Muscle of back (tissue), 13 donors: ENCODE measurements at places on chromosomes 12 and 14.
A peak's percentile ranks its signal among the peaks of the same experiment; 100 is the strongest.

- DNase-seq = no peak
Observed at GRCh38 chr14:29458547-29458946, 469.1 kb downstream of the PRKD1 start.

- no peak for DNase-seq
Observed at GRCh38 chr14:87186737-87187136, 806.2 kb downstream of the GALC start.

DNA sequence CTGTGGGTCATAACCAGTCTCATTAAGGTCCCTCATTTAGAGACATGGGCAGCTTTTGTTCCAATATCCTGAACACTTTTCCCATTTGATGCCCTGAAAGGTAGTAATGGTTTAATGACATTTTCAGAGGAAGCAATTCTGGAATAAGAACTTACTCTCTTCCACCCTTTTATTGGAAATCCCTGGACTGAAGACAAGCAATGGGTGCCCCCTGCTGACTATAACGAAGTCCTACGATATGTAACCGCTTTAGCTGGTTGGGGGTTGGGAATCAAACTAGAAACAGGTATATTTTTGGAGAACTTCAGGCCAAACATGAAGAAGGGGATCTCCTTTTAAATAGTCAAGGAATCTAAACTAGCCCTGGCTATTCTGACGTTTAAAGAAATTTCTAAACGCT, 20.5 kb downstream of the SARNP start:
- peak; percentile 30 for DNase-seq

DNA sequence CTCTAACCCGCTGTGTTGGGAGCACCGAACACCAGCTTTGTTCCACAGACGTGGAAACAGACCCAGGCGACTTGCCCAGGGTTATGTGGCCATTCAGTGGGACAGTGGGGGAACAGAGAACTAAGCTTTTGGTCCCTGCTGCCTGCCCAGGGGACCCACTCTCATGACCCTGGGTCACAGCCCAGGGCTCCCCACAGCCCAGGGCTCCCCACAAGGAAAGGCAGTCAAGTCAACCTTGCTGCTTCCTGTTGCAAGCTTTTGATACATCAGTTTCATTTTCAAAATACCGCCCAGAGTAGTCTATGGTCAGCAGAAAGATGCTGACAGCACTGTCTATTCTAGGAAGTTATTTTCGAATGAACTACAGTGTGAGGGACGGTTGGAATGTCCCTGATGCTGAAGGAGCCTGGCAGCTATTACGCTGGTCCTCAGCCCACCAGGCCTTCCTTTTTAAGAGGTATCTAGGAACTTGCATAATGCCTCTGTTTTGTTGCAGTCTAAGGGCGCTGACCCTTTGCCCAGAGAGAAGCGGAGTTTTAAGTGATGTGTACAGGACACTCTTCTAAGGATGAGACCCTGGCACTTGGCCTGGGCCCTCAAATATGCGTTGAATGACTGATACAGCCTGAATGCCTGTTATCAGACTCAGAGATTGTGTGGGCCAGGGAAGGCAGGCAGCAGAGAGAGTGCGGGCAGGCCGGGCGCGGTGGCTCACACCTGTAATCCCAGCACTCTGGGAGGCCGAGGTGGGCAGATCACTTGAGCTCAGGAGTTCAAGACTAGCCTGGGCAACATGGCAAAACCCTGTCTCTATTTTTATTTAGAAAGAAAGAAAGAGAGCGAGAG, 12.6 kb upstream of the TTC7B start:
- DNase-seq = no peak

- peak; percentile 53 for DNase-seq
Observed at GRCh38 chr14:87630846-87631245, 362.1 kb downstream of the GALC start.

DNA sequence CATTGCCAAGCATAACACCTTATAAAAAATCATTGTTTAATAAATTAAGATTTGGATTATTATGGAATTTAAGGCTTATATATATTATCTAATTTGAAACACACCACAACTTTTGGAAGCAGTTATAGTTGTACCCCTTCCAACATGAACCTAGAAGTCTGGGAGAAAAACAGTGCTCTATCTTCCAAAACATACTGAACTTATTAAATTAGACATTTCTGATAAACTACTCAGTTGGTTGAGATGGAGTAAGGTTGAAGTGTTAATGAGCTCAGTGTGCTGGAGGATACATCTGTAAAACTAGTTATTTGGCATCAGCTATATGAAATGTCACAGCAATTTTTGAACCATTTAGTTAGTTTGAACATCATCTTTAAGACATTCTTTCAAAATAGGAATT, 227.4 kb downstream of the ALX1 start:
- peak; percentile 25 for DNase-seq

DNA sequence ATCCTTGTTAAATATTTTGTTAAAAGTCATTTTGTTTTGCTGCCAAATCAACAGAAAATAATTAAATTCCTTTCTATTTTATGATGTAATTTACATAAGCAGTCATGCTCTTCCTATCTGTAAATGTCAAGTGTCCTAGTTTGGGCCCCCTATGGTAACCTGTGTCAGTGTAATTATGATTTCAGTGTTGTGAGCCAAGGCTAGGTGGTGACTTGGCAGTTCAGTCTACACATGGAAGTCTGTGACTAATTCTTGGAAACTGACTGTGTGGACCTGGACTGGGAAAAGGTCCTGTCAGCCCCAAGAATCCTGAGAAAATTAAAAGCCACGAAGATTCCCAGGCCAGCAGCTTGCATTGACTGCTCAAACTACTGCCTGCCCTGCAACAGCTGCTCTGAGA, 371.0 kb downstream of the FUT8 start:
- DNase-seq = no peak

GRCh38 chr12:19462406-19462805, 23.1 kb downstream of the AEBP2 start:
- peak; percentile 42 for DNase-seq

- no peak for DNase-seq
Observed at GRCh38 chr14:26621364-26621763, 23.5 kb upstream of the NOVA1 start.

DNA sequence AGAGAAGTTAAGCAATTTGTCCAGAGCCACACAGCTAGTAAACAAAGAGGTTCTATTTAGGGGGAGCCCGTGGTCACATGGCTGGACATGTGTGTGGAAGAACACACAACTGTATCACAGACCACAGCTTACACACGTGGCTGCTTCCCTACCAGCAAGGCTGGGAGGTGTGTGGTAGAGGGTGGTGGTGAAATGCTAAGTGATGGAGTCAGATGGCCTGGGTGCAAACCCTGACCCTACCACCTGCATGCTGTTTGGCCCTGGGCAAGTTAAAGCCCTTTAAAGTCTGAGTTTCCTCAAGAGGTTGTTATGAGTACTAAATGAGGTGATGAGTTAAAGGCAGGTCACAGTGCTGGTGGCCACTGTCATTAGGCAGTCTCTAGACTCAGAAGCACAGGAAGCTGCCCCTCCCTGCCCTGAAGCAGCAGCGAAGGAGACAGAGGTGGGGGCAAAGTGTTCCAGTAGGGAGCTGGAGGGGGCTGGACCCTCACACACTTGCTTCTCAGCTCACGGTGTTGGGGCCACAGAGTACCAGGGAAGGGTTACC, 64.2 kb downstream of the ERH start:
- DNase-seq = no peak

- DNase-seq = no peak
Observed at GRCh38 chr12:24544368-24544767, 404.5 kb downstream of the BCAT1 start.

- no peak for DNase-seq
Observed at GRCh38 chr14:63288853-63289252, 29.9 kb downstream of the GPHB5 start.

GRCh38 chr14:57486767-57487379, 6.8 kb downstream of the CCDC198 start:
- DNase-seq = peak; percentile 45

DNA sequence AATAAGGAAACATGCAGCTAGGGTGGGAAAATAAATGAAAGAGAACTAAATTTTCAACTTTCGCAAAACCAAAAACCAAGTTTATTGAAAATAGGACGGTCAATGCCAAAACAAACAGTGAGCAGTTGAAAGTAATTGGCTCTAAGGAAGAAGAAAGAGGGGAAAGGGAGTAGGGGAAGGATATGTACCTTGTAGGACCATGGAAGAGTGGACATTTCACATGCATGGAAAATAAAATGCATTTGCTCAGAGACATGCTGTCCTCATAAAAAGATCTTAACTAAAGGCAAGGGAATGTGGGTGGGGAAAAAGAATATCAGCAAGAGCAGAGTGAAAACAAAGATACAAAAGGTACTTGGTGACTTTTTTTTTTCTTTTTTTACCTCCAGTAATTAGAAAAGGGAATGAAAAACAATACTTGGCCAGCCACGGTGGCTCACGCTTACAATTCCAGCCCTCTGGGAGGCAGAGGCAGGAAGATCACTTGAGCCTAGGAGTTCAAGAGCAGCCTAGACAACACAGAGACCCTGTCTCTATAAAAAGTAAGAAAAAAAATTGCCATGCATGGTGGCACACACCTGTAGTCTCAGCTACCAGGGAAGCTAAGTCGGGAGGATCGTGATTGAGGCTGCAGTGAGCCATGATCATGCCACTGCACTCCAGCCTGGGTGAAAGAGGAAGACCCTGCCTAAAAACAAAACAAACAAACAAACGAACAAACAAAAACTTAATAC, 6.6 kb downstream of the TXNDC16 start:
- DNase-seq = no peak

DNA sequence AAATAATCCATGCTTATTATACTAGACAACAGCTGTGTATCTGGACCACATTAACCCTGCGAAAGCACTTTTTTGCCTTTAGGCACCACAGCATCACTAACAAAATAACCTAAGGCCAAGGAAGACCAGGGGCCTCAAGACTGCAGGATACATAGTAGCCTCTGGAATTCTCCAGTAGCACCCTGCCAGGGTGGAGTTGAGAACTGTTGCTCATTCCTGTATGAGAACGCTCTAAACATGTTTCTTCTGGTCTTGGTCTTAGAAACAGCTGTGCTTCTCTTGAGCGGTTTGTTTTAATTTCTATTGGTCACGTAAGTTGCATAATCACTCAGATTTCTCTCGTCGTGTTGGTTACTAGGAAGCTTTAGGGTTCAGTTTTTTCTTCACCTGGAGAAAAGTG, 7.9 kb downstream of the B4GALNT3 start:
- no peak for DNase-seq

- peak; percentile 98 for DNase-seq
Observed at GRCh38 chr12:55996715-55997534, at the start of gene SUOX. Gene SUOX (plus strand): TSS chr12:55997276. CDS start chr12:56002222, 4,946 bp downstream.

GRCh38 chr12:42669553-42669952, 80.0 kb upstream of the PRICKLE1 start:
- no peak for DNase-seq

DNA sequence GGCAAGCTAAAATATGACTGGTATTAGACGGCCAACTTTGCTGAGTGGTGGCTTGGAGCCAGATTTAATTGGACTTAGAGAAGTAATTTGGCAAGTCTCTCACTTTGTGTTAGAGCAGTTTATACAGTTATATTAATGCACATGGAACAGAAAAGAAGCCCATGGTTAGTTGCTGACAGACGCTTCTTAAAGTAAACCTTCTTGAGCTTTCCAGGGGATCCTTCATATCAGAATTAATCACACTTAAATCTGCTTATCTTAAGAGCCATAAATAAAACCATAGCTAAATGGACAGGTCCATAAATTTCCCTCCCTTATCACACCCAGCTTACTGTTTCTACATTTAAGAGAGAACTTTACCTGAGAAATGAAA, 9.6 kb downstream of the GSG1 start:
- no peak for DNase-seq

DNA sequence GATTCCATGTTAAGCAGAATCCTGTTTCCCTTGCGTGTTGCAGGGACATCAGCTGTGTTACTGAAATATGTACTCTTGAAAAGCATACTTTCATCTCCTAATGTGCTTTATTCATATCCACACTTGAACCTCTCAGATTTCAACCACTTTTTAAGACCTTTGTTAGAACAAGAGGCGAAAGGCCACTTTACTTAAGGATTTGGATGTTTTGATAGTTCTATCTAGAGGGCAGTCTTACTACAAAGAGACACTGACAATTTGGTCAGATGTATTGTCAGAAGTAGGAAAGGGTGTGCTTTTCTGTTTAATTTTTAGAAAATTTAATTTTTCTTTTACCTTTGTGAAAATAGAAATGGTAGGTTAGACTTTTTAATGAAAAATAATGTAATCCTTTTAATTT, 267.9 kb downstream of the TMTC2 start:
- no peak for DNase-seq

GRCh38 chr14:89331398-89331797, 85.6 kb downstream of the FOXN3 start:
- no peak for DNase-seq
